ENCODE measurements at places on chromosomes 4 and X. TPM values are rescaled to one million over a fixed set of nuclear protein-coding genes. Genes with fewer than 3 reads are reported as not detected.
A peak's percentile ranks its signal among the peaks of the same experiment; 100 is the strongest.

FAM9B gene
- total RNA-seq = not detected

MAB21L2 gene
- total RNA-seq = not detected

FOXO4 gene
- total RNA-seq = 15.1 TPM

AGA gene
- total RNA-seq = 41.7 TPM

MAGEA12 gene
- total RNA-seq = not detected

RTL3 gene
- not detected for total RNA-seq

SH2D1A gene
- total RNA-seq = 40.7 TPM

CCDC158 gene
- total RNA-seq = not detected

- DNase-seq = no peak
- no peaks in the 10 kb centered on the region for H3K36me3 ChIP-seq
- H3K4me1 ChIP-seq = peaks cover 11% of the 10 kb centered on the region
Measured at GRCh38 chrX:70477734-70478075, 33.1 kb downstream of the DLG3 start.

DNA sequence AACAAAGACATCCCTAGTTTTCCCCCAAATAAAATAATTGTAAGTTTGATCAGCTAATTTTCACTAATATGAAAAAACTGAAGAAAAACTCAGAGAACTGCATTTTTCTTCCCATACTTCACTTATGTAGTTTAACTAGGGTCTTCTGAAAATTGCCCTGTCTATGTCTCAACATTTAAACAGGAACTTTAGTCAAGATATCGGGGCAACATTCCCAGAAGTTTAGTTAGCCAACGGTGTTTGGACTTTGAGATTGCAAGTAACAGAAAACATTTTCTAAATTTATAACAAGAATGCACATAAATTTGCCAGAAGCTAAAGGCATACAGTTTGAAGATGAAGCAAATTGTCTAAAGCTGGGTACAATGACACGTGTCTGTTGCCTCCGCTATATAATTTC is 201.1 kb downstream of the ARAP2 start:
- no peaks in the 10 kb centered on the region for H3K27me3 ChIP-seq
- H3K4me3 ChIP-seq = no peak overlapping the region
- no peak for DNase-seq
- no peaks in the 10 kb centered on the region for H3K4me1 ChIP-seq
- H3K36me3 ChIP-seq = peaks cover 2% of the 10 kb centered on the region

- no peaks in the 10 kb centered on the region for H3K36me3 ChIP-seq
- H3K27me3 ChIP-seq = peaks cover 8% of the 10 kb centered on the region
- no peak overlapping the region for H3K27ac ChIP-seq
- no peak overlapping the region for H3K4me3 ChIP-seq
- no peaks in the 10 kb centered on the region for H3K4me1 ChIP-seq
Measured at GRCh38 chrX:123424546-123424945, 240.5 kb downstream of the GRIA3 start.

GRCh38 chrX:103446665-103447302 is 70.4 kb downstream of the BEX3 start:
- H3K27me3 ChIP-seq = peaks cover 15% of the 10 kb centered on the region
- H3K27ac ChIP-seq = no peak overlapping the region
- DNase-seq = no peak
- no peak overlapping the region for H3K4me3 ChIP-seq
- no peaks in the 10 kb centered on the region for H3K36me3 ChIP-seq

GRCh38 chrX:118630848-118631247 is 96.6 kb upstream of the IL13RA1 start:
- no peak for DNase-seq
- peaks cover 11% of the 10 kb centered on the region for H3K27me3 ChIP-seq
- H3K27ac ChIP-seq = no peak overlapping the region
- no peaks in the 10 kb centered on the region for H3K4me1 ChIP-seq

DNA sequence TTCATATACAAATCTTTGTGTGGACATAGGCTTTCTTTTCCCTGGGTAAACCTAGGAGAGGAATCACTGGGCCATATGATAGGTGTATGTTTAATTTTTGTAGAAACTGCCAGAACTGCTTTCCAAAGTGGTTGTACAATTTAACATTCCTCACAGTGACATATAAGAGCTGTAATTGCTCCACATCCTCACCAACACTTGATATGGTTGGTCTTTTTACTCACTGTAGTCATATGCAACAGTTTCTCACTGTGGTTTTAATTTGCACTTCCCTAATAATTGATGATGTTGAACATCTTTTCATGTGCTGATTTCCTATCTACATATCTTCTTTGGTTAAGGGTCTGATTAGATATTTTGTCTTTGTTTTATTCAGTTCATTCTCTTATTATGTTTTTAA is 24.5 kb upstream of the PAPSS1 start:
- no peak for DNase-seq
- H3K36me3 ChIP-seq = no peaks in the 10 kb centered on the region
- no peak overlapping the region for H3K4me3 ChIP-seq
- H3K4me1 ChIP-seq = no peaks in the 10 kb centered on the region
- no peaks in the 10 kb centered on the region for H3K27me3 ChIP-seq
- H3K27ac ChIP-seq = no peak overlapping the region

DNA sequence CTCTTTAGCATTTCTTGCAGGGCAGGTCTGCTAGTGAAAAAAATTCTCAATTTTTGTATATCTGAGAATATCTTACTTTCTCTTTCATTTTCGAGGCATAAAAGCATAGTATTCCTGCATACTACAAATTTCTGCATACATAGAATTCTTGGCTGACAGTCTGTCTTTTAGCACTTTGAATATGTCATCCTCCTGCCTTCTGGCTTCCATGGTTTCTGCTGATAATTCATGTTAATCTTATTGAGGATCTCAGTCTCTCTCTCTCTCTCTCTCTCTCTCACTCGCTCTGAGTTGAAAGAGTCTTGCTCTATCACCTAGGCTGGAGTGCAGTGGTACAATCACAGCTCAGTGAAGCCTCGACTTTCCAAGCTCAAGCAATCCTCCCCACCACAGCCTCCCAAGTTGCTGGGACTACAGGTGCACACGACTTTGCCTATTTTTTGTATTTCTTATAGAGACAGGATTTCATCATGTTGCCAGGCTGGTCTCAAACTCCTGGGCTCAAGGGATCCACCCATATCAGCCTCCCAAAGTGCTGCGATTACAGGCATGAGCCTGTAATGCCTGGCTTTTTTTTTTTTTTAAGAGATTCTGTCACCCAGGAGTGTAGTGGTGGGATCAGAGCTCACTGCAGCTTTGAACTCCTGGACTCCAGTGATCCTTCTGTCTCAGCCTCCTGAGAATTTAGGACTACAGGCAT is 161.3 kb downstream of the FNIP2 start:
- DNase-seq = no peak
- H3K4me3 ChIP-seq = peak overlapping the region; percentile 65
- peaks cover 2% of the 10 kb centered on the region for H3K36me3 ChIP-seq
- H3K27me3 ChIP-seq = no peaks in the 10 kb centered on the region

GRCh38 chrX:2707334-2707760 is 16.3 kb downstream of the CD99 start:
- DNase-seq = peak; percentile 83
- peaks cover 4% of the 10 kb centered on the region for H3K36me3 ChIP-seq
- H3K27me3 ChIP-seq = no peaks in the 10 kb centered on the region
- peaks cover 81% of the 10 kb centered on the region for H3K4me1 ChIP-seq
- H3K4me3 ChIP-seq = peak overlapping the region; percentile 75

- no peaks in the 10 kb centered on the region for H3K4me1 ChIP-seq
- H3K27me3 ChIP-seq = peaks cover 8% of the 10 kb centered on the region
- DNase-seq = no peak
- H3K36me3 ChIP-seq = no peaks in the 10 kb centered on the region
- no peak overlapping the region for H3K27ac ChIP-seq
- no peak overlapping the region for H3K4me3 ChIP-seq
Measured at GRCh38 chr4:99645638-99646037, 12.0 kb downstream of the C4orf54 start.

DNA sequence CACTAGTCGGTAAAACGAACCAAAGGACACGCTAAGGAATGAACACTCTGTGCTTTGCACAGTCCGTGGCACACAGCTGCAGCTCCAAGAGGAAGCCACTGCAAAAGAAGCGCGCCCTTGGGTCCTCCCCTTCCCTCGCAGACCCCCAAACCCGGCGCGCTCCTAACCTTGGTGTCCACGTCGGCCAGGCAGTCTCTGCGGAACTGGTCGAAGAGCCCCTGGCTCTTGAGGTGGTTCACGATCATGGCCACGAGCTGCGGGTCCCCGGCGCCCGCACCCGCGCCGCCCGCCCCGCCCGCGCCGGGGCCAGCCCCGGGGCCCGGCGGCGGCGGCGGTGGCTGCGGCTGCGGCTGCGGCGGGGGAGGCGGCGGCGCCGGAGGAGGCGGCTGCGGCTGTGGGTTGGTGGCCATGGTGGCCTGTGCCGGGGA is 333 bp downstream of the BOD1L1 start:
- H3K4me1 ChIP-seq = peaks cover 35% of the 10 kb centered on the region

DNA sequence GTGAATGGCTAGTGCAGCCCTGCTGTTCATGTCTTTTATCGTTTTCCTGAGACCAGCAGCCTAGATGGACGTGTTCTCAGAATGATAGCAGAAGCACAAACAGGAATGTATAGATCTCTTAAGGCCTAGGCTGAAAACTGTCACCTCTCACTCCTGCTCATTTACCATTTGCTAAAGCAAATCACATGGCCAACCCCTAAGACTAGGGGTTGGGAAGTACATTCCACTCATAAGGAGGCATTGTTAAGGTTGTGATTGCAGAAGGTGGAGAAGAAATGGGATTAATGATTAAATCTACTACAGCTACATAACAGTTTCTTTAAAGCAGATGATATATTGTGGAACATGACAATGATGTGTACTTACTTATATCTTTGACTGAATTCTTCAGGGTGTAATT is 536.8 kb upstream of the FTHL17 start:
- H3K4me1 ChIP-seq = no peaks in the 10 kb centered on the region
- peaks cover 6% of the 10 kb centered on the region for H3K27me3 ChIP-seq
- no peak overlapping the region for H3K4me3 ChIP-seq
- no peaks in the 10 kb centered on the region for H3K36me3 ChIP-seq
- DNase-seq = no peak
- H3K27ac ChIP-seq = no peak overlapping the region

GRCh38 chr4:186764457-186764856 is 40.8 kb upstream of the FAT1 start:
- H3K4me1 ChIP-seq = no peaks in the 10 kb centered on the region
- no peak overlapping the region for H3K4me3 ChIP-seq
- no peaks in the 10 kb centered on the region for H3K36me3 ChIP-seq
- no peaks in the 10 kb centered on the region for H3K27me3 ChIP-seq
- no peak overlapping the region for H3K27ac ChIP-seq

DNA sequence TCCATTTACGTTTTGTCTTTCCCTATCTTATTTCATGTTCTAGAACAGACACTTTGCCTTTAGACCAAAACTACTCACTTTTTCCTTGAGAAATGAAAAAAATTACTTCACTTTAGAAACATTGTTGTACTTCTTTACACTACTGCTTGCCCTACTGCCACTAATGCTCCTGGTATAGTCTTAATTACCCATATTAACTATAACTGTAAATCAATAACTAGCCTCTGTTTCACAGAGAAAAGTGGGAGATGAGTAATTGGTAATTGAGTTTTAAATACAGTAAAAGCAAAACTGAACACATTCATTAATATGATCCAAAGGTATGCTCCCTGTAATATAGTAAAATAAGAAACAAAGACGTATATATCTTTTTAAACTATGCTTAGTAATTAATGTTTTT is 111.1 kb upstream of the JADE1 start:
- H3K27ac ChIP-seq = no peak overlapping the region
- H3K36me3 ChIP-seq = no peaks in the 10 kb centered on the region
- H3K4me1 ChIP-seq = no peaks in the 10 kb centered on the region
- DNase-seq = no peak

DNA sequence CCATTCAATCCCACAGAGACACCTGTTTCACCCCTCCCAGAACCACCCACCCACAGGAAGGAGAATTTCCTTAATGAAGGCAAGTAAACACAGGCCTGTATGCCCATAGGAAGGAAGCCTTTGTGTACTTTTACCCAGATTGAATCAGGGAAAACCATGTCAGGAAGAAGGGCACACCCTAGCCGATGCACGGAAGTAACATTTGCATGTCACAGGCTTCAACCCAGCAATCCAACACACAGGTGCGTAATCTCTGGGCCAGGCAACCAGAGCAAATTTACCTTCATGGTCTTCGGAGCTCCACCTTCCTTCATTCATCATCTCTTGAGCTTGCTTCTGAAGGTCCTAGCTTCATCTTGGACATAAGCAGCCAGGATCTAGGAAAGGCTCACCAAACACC is 206.3 kb downstream of the SHROOM3 start:
- no peak overlapping the region for H3K4me3 ChIP-seq
- H3K4me1 ChIP-seq = no peaks in the 10 kb centered on the region
- H3K27ac ChIP-seq = no peak overlapping the region
- DNase-seq = no peak
- no peaks in the 10 kb centered on the region for H3K36me3 ChIP-seq
- peaks cover 43% of the 10 kb centered on the region for H3K27me3 ChIP-seq

GRCh38 chrX:47172549-47172948 is 21.1 kb upstream of the UBA1 start:
- no peak overlapping the region for H3K27ac ChIP-seq
- H3K36me3 ChIP-seq = peaks cover 7% of the 10 kb centered on the region
- no peak overlapping the region for H3K4me3 ChIP-seq
- no peaks in the 10 kb centered on the region for H3K4me1 ChIP-seq

- no peak overlapping the region for H3K27ac ChIP-seq
- peaks cover 3% of the 10 kb centered on the region for H3K36me3 ChIP-seq
- DNase-seq = no peak
- H3K4me1 ChIP-seq = no peaks in the 10 kb centered on the region
- peaks cover 3% of the 10 kb centered on the region for H3K27me3 ChIP-seq
Measured at GRCh38 chr4:77636902-77637301, 31.3 kb downstream of the CXCL13 start.

- H3K4me3 ChIP-seq = no peak overlapping the region
- peaks cover 5% of the 10 kb centered on the region for H3K27me3 ChIP-seq
- no peak overlapping the region for H3K27ac ChIP-seq
- DNase-seq = no peak
Measured at GRCh38 chr4:67320645-67321044, 224.7 kb downstream of the CENPC start.

DNA sequence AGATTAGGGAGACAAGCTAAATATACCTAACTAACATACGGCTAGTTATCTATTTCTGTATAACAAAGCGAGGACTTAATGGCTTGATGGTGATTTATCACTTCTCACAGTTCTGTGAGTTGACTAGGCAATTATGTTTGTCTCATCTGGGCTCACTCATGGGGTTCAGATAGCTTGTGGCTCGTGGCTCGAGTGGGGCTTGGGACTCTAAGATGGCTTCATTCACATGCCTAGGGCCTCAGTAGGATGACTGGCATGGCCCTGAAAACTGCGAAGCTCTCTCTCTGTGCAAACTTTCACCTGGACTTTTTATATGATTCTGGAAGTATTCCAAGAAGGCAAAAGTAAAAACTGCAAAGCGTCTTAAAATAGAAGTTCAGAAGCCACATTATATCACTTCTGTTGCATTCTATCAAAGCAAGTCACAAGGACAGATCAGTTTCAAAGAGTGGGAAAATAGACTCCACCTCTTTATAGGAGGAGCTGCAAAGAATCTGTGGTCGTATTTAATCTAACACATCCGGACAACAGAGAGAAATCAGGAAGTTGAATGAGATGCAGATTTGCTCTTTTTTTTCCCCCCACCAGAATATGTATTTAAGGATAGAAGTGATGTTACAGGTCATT is 491.2 kb downstream of the INPP4B start:
- DNase-seq = no peak
- peak overlapping the region; percentile 97 for H3K27ac ChIP-seq
- H3K27me3 ChIP-seq = no peaks in the 10 kb centered on the region
- peak overlapping the region; percentile 79 for H3K4me3 ChIP-seq
- H3K4me1 ChIP-seq = peaks cover 100% of the 10 kb centered on the region

GRCh38 chrX:10168226-10168625 is 11.5 kb downstream of the CLCN4 start:
- peaks cover 26% of the 10 kb centered on the region for H3K27me3 ChIP-seq
- DNase-seq = no peak
- H3K27ac ChIP-seq = no peak overlapping the region
